ENCODE measurements at places on chromosomes 16 and 17.
A peak's percentile ranks its signal among the peaks of the same experiment; 100 is the strongest.

DNA sequence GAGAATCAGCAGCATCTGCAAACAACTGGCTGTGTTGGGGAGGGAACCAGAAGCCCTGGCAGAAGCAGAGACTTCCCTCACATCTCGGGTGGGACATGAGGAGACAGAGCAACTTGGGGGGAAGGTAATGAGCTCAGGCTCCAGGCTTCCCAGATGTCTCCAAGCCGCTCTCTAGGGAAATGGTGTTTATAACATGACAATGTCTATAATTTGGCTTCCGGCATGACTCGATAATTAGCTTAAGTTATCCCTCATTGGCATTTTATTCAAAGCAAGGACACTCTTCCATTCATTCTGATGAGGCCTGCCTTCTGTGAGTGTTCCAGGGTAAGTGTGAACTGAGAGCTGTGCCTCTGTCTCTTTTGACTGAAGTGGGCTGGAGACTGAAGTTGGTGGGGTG, 14.7 kb upstream of the MLLT6 start:
- no peak for DNase-seq

- no peak for DNase-seq
Measured at GRCh38 chr17:80689129-80689619, 144.5 kb downstream of the RPTOR start.

DNA sequence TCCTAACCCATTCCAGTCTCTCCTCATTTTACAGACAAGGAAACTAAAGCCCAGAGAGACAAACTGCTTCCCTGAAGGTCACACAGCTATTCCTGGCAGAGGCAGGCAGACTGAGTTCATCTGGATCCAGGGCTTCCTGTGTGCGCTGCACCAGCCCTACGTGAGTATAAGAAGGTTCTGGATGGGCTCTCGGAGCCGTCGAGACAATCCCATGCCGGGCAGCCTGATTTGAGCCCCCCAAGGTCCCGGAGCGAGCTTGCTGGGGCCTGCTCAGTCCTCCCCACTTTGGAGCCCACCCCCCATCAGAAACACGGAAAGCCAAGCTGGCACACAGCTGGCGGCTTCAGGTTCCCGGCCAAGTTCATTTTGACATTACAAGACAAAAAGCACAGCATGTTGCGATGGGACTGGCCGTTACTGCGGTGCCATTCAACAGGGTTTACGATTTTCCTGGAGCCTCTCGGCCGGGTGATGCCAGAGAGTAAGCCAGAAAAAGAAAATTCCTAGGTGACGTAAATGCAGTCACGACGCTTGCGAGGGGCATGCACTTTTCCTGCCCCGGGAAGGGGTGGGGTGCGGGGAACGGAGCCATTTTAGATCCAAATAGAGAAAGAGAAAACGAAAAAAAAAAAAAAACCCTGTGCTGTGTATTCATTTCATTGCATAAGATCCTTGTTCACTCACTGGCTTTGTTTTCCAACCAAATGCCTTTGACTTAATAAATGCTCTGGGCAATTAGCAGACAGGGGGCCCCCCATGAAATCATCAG, 167.1 kb upstream of the FOXF1 start:
- no peak for DNase-seq

DNA sequence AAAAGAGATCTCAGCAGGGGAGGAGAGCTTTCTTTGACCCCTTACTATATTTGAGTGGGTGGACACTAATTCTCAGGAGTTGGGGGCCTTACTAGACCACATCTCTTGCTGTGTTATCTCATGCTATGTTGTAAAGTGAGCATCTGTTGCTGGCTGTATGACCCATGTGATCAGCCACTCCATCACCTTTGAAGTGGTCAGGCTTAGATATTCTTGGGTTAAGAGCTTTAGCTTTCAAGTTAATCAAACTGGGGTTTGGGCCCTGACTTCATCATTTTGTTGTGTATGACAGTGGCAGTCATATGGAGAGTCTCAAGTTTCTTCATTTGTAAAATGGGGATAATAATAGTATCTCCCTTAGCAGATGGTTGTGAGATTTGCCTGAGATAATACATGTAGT, 201.1 kb downstream of the FTO start:
- no peak for DNase-seq

GRCh38 chr16:89217388-89218191, at the start of gene ZNF778:
Gene ZNF778 (plus strand): TSS chr16:89217703. CDS start chr16:89221128, 3,425 bp downstream.
- DNase-seq: peak; percentile 82

DNA sequence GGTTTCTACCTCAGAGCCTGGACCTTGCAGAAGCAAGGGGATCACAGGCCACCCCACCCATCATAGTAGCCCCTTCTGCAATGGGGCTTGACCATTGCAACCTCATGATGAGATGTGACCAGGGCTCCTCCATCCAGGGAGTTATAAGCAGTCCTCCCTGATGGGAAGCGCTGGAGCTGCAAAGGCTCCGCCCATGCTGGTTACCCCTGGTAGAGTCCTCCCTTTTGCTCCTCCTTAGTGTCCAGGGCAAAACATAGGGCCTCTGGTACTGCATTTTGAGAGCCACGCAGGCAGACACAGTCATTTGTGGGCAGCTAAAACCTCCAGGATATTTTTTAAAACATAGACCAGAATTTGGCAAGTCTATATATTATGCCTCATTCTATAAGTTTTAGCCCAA, 161.1 kb downstream of the RAB11FIP4 start:
- DNase-seq: no peak

- no peak for DNase-seq
Measured at GRCh38 chr16:84027625-84028024, 15.0 kb downstream of the SLC38A8 start.

- no peak for DNase-seq
Measured at GRCh38 chr16:49615576-49615975, 240.3 kb downstream of the ZNF423 start.

DNA sequence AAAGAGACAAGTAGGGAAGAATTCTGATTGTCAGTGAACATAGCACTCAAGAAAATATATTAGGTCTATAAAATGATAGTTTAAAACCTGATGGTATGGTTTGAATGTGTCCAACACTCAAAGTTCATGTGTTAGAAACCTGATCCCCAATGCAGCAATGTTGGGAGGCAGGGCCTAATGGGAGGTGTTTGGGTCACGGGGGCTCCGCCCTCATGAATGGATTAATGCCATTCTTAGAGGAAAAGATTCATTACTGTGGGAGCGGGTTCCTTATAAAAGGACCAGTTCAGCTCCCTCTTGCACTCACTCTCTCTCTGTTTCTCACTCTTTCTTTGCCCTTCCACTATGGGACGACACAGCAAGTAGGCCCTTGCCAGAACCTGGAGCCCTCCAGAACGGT, 41.5 kb upstream of the SLC47A1 start:
- DNase-seq: no peak

- no peak for DNase-seq
Measured at GRCh38 chr16:10526962-10527361, 53.4 kb downstream of the EMP2 start.

- DNase-seq: no peak
Measured at GRCh38 chr16:27389272-27389961, 12.6 kb upstream of the IL21R start.

GRCh38 chr17:43816336-43817320, 16.3 kb downstream of the MPP3 start:
- DNase-seq: no peak

GRCh38 chr17:3766779-3767178, 34.2 kb downstream of the ITGAE start:
- DNase-seq: no peak

GRCh38 chr17:41583137-41584127, 3.3 kb downstream of the KRT14 start:
- DNase-seq: no peak

DNA sequence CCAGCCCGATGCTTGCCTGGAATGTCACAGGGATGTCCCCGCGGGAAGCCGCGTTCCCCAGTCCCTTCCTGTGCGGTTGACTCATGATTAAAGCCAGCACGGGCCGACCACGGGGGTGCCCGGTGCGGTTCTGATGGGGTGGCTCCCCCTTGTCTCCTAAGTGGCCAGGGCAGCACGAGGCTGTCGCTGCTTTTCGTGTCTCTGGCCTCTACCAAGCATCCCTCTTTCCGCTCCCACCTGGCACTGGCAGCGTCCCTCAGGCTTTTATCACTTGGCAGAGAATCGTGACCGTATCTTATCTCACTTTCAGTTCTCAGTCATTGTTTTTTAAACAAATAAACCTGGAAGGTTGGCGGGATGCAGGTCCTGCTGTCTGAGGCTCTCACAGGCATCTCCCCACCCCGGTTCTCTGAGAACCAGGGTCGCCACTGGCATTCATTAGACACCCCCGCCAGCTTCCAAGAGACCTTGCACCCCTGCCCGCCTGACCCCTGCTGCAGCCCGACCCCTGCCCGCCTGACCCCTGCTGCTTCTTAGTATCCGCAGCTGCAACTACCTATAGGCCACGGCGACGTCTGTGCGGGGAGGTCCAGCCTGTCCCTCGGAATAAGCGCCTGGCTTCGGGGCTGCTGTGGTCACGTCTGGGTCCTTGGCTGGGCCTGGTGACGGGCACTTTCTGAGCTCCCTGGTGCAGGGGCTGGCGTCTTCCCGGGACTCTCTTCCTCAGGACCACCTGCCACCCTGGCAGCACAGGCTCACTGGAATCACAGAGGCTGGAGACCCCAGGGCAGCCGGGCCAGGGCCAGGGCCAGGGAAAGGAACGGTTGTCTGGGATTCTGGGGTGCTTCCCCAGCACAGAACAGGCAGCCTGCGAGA, 7.5 kb downstream of the C1QTNF8 start:
- DNase-seq: no peak

- DNase-seq: no peak
Measured at GRCh38 chr17:78557598-78558039, 19.6 kb downstream of the DNAH17 start.

- no peak for DNase-seq
Measured at GRCh38 chr16:79592186-79592585, 8.4 kb downstream of the MAF start.

GRCh38 chr17:77716289-77716926, 242.1 kb upstream of the TNRC6C start:
- DNase-seq: no peak

GRCh38 chr16:55367301-55367811, 43.4 kb downstream of the IRX6 start:
- DNase-seq: no peak

GRCh38 chr16:24511174-24511573, 28.2 kb upstream of the RBBP6 start:
- no peak for DNase-seq

GRCh38 chr16:57527027-57527426, 9.3 kb downstream of the CCDC102A start:
- no peak for DNase-seq

GRCh38 chr16:68425498-68426346, 22.6 kb downstream of the SMPD3 start:
- no peak for DNase-seq

DNA sequence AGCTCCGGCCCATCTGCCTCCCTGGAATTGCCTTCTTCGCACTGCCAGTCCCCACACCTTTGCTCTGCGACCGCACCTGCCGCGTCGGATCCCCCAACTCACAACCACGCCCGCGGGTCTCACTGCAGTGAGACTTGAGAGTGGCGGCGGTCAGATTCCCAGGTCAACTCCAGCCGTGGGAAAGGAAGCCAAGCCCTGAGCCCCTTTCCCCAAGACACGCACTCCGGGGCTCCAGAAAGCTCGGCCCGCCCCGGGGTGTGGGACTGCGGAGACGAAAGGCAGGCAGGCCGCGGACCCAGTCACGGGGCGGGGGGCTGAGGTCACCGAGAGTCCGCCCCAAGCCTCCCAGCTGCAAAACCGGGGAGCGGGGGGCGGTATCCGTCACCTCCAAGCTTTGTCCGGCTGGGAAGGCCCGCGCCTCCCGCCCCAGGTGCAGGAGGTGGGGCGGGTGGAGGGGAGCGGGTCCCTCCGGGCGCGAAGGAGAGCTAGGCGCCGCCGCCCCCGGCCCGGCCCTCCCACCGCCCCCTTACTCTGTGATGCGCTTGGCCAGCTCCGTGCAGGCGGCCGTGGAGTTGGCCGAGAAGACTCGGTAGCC, 615 bp downstream of the PRPSAP1 start:
- DNase-seq: peak; percentile 11

DNA sequence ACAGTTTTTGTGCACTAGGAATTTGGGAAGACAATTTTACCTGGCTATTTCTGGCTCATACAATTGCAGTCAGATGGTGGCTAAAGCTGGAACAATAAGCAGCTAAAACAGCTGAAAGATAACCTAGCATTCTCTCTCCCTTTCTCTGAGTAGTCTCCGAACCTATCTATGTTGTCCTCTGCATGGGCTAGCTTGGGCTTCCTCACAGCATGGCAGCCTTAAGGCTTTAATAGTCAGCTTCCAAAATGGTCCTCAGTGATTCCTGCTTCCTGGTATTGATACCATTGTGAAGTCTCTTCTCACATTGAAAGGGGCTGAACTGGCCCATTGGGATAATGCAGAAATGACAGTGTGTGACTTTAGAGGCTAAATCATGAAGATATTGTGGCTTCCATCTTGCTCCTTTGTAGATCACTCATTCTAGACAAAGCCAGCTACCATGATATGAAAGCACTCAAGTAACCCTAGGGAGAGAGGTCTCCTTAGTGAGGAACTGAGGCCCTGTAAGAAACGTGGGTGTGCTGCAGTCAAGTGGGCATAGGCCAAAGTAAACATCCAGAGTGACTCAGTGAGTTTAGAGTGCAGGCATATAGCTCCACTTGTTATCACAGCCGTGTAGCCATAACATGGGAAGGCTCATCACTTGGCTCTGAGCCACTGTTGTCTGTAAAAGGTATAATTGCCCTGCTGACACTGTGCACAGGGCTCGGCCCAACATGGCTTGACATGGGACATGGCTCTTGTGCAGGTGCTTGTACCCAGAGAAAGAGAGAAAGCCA, 5.5 kb upstream of the VKORC1 start:
- DNase-seq: no peak

GRCh38 chr17:77160875-77161530, 20.2 kb downstream of the SEC14L1 start:
- DNase-seq: no peak

DNA sequence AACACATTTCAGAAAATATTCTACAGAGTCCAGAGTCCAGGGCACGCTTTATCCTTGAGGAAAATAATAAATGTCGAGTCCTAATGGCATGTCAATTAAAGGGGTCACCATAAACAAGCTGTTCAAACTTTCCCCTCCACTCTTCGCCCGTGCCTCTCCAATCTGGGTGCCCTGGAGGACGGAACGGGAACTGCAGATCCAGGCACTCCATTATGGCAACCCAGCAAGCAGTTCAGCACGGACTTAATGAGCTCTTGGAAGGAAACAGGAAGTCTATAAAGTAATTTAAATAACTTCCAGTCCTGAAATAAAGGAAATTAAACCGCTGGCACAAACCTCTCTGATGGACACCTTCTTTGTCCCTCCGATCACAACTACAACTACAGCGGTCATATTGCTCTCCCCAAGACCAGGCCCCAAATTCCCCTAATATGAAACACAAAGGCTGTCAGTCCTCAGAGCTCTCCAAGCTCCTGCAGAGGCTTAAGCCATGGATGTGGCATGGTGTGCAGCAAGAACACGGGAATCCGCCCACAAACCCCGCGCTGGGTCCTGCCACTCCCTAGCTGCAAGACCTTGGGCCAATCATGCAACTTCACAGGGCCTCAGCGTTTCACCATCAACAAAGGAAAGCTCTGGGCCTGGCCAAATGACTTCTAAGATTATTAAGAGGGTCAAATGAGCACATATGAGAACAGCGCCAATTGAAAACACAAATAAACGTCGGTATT, 52.6 kb downstream of the ZFHX3 start:
- no peak for DNase-seq

DNA sequence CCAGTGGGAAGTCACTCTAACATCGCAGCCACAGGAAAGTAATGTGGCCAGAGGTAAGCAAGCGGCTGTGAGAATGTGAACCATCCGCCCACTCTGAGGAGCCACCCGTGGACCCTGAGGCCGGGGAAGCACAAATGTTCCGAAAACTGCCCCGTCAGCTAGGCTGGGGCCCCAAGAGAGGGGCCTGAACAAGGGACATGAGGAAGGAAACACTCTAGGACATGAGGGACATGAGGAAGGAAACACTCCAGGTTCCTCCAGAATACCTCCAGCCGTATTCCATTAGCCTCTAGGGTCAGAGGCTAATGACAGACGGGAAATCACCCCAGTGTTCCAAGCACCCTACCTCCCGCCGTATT, 317 bp downstream of the TEFM start:
- peak; percentile 9 for DNase-seq

Measured in central memory CD4-positive, alpha-beta T cell (primary cell).